Smooth muscle cell of the brain vasculature (primary cell): ENCODE measurements at places on chromosomes 3 and 15.

DNA sequence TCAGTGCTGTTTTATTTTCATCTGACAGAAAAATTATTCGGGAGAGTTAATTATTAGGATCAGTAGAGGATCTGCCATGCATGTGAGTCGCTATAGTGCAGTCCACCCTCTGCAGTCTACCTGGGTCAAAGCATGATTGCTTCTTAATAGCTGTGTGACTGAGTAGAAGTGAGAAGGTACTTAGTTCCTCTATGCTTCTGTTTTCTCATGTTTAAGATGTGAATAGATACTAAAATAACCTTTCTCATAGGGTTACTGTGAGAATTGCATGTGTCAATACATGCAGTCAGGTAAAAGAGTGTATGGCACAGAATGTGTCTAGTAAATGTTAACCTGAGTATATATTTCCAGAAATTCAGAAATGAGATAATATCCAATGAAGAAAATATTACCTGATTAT is 435.7 kb downstream of the NAALADL2 start:
- DNase-seq = no peak

- no peak for DNase-seq
Measured at GRCh38 chr3:4512895-4513616, 19.9 kb downstream of the ITPR1 start.

DNA sequence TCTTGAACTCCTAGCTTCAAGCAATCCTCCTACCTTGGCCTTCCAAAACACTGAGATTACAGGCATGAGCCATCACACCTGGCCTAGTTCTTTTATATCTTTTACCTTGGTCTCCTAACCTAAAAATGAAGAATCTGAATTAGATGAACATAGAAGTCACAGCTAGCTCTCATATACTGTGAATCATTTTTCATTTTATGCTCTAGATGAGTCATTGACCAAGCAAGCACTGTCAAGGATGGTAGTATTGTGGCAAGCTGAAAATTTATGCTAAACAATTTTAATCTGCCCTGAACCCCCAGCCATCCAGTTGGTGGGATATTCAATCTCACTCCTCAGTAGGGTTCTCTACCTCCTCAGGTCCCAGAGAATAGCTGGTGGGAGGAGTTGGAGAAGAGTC is 48.3 kb upstream of the DNAJC13 start:
- no peak for DNase-seq

GRCh38 chr3:132660811-132661070 is 612 bp downstream of the UBA5 start:
- DNase-seq = no peak

DNA sequence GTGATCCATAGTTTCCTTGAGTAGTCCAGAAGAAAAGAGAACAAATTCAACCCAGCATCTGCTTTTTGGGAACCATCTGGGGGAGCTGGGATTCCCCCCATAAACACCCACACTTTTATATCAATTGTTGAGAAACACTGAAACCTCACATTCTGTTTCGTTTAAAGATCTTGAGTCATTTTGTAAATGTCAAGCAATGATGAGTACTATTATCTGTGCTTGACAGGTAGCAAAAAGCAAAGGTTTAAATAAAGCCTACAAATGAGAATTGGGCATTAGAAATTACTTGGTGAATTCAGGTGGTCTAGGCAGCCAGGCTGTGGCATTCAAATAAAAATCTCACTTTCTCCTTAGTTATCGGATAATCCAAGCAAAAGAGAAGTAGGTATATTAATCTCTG is 75.7 kb downstream of the TMEM266 start:
- DNase-seq = no peak

DNA sequence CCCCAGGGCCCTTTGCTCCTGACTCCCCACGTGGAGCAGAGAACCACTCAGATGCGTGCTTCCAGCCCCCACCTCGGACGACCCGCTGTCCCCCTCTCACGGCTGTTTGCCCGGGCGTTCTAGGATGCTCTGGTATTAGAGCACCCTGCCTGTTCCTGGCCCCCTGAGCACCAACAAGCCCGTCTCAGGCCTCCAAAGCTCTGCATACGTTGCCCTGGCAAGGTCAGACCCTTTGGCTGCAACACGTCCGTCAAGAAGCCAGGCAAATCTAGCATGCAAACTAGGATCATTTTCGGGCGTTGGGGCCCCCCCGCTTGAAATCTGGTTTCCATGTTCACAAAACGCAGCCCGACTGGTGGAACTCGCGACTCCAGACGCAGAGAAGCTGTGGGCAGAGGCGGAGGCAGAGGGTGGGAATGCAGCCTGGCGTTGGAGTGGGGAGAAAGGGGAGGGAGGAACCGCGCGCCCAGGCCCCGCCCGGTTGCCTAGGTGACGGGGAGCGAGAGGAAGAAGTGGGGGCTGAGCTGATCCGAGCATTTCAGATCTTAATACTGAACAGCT is 86.2 kb upstream of the PIAS1 start:
- DNase-seq = no peak
